ENCODE measurements at places on chromosomes 12 and 14.
A peak's percentile ranks its signal among the peaks of the same experiment; 100 is the strongest.

GRCh38 chr14:61519735-61520134 lies 175.6 kb upstream of the HIF1A start:
- no peak for DNase-seq

DNA sequence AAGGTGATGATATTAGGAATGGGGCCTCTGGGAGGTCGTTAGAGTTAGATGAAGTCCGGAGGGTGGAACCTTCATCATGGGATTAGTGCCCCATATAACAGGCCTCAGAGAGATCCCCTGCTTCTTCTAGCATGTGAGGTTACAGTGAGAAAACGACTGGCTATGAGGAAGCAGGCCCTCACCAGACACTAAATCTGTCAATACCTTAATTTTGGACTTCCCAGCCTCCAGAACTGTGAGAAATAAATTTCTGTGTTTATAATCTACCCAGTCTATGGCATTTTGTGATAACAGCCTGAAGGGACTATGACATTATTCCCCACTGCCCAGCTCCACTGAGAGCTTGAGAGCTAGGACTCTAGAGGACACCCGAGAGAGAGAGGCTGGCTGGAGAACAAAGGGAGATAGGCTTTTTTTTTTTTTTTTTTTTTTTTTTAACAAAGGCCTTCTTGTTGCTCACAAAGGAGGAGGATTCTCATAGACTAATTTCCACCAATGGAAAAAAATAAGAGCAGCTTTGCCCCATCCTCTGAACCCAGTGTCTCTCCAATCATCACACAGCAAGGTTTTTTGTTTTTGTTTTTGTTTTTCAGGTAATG lies 87.8 kb upstream of the EEA1 start:
- DNase-seq = no peak

DNA sequence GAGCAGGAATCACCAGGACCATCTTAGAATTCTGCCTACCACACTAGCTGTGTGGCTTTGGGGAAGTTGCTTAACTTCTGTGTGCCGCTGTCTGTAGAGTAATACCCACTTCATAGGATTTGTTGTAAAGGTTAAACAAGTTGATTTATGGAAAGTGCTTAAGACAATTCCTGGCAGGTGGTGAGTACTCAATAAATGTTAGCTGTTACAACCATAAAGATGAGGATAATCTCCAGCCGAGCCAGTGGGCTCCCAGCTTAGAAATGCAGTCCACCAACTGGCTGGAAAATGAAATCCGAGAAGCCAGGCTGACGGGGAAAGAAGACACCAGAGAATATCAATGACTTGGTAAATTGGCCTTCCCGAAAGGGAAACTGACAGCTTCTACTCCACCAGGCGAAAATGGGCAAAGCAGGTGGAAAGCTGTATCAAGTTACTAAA lies 173.5 kb downstream of the CHST11 start:
- no peak for DNase-seq

GRCh38 chr14:85934123-85934885 lies 404.4 kb downstream of the FLRT2 start:
- peak; percentile 10 for DNase-seq

DNA sequence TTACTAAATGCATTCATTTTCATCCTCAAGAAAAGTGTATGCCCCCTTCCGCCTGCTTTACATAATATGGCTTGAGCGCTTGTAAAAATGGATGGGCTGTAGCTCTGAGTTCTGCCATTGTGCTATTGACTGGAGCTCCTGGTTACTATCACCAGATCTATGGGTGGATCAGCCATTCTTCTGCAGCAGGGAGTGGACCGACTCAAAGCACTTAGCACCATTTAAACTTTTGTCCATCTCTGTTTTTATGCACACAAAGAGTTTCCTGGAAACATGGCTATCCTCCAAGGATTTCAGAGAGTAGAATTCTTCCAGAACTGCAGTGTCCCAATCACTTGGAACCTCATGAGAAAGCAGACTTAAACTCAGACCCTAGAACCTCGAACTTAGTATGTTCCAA lies 4.5 kb upstream of the NUMB start:
- no peak for DNase-seq
